ENCODE measurements at places on chromosomes 5 and 9. TPM values are rescaled to one million over a fixed set of nuclear protein-coding genes. Genes with fewer than 3 reads are reported as not detected.

Gene CDO1
- 7.4 TPM for total RNA-seq

Gene DRD1
- 0.53 TPM for total RNA-seq

Gene ANKRD18B
- total RNA-seq: under 0.01 TPM

Gene GGTA1
- 1.3 TPM for total RNA-seq

Gene SEMA6A
- total RNA-seq: 0.40 TPM

Gene CCDC180
- total RNA-seq: 4.5 TPM

Gene F2RL1
- 7.5 TPM for total RNA-seq

Gene ANKRD34B
- not detected for total RNA-seq

Gene TPD52L3
- total RNA-seq: not detected

Gene IRX4
- under 0.01 TPM for total RNA-seq

Gene ORM2
- not detected for total RNA-seq

Gene OR1J2
- not detected for total RNA-seq

Gene IFNA21
- not detected for total RNA-seq

Gene SRD5A1
- 10.0 TPM for total RNA-seq
